Islet precursor cell (in vitro differentiated cells): ENCODE measurements at places on chromosomes 16 and 17.

- no peak for DNase-seq
Measured at GRCh38 chr16:86850670-86851069, 272.3 kb downstream of the FOXL1 start.

DNA sequence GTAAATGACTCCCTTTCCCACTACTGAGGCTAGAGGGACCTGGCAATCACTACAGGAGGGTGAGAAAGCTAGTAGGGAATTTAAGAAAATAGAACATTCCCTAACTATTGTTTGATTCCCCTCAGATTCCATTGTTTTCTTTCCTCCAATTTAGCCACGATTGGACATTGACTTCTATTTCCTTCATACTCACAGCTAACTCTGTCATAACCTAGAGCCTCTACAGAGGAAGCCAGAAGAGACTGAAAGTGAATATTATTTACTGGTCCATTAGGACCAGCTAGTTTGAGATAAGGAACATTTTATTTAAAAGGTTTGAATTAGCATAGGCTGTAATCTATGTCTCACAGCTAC, 14.9 kb downstream of the SNF8 start:
- no peak for DNase-seq

DNA sequence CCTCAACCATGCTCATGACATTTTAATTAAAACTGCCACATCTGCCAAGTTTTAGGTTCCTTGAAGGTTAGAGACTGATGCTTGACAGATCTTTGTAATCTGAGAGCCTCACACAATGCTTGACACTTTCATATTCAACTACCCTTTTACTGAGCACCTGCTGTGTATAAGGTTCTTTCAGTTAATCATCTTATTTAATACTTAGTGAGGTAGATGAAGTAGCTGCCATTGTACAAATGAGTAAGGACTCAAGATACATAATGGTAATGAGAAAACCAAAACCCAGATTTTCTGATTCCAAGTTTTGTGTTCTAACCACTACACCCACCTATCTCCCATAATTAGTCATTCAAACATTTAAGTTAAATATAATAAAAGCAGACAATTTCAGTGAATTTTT, 35.4 kb upstream of the ARL6IP1 start:
- no peak for DNase-seq

GRCh38 chr17:78645421-78646295, 68.5 kb upstream of the DNAH17 start:
- DNase-seq = peak; percentile 54

GRCh38 chr16:84284154-84284722, 10.4 kb upstream of the WFDC1 start:
- no peak for DNase-seq

GRCh38 chr16:247027-247426, 12.4 kb downstream of the FAM234A start:
- DNase-seq = no peak

GRCh38 chr16:30780021-30780420, 7.0 kb downstream of the ZNF629 start:
- DNase-seq = no peak

- DNase-seq = peak; percentile 88
Measured at GRCh38 chr17:73595479-73595878, 48.8 kb downstream of the SDK2 start.

DNA sequence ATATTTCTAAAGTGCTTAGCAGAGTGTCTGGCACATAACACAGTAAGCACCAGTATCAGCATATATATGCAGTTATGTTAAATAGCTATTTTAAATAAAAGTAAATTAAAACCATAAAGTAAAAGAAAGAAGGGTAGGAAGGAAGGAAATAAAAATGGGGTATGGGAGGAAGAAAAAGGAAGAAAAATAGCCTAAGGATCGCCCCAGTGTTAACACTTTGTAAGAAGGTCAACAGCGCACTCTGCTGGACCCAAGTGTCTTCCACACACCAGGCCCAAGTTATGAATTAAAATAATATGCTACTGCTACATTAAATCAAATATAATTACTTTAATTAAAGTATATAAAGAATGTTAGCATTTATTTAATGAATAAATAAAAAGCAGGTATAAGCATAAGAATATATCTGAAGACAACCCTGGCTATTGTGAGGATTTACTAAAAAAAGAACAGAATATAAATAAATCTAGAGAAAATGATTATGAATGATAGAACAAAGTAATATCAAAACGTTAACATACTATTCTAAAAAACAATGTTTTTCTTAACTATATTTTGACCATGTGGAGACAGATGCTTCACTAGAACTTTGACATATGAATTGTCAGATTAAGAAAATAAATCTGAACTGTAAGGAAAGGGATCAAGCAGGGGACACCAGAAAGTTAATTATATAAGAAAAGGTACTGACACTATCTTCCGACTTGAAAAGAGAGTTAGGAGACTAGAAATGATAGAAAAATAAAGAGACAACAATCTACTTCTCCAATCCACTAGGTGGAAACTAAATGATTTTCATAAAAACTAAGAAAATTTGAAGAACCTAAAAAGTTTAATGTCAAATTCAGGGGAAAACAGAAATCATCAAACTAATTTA, 25.9 kb downstream of the BRIP1 start:
- no peak for DNase-seq

DNA sequence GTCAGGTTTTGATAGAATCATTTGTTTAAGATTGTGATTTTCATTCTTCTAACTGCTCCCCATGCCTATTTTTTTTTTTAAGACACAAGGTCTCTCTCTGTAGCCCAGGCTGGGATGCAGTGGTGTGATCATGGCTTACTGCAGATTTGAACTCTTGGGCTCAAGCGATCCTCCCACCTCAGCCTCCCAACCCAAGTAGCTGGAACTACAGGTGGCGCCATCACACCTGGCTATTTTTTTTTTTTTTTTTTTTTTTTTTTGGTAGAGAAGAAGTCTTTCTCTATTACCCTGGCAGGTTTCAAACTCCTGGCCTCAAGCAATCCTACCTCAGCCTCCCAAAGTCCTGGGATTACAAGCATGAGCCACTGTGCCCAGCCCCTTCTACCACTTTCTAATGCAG, 223.3 kb downstream of the CBLN1 start:
- DNase-seq = no peak

- peak; percentile 89 for DNase-seq
Measured at GRCh38 chr17:3892095-3892998, 506 bp downstream of the CAMKK1 start.

DNA sequence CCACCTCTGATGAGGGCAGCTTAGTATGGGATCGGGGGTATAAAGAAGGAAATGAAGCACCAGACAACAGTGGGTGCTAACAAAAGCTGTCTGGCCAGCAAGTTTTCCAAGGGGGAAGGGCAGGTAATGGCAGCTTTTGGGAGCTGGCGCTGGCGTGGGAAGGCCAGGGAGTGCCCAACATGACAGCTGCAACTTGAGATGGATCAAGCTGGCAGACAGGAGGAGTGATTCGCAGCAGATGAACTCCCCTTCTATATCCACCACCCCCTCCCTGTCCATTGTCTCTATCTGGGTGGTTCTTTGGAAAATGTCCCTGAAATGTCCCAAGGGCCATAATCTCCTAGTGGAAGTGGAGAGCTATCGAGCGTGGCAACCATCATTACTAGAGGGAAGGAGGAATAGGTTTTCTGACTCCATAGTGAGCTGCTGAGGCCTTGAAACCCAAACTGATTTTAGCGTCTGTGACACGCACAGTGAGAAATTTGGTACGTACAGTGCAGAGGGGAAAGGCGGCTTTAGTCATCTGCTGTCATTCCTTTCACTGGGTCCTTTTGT, 4.8 kb upstream of the INPP5K start:
- no peak for DNase-seq
